ENCODE measurements at places on chromosomes 1 and 21.

- DNase-seq: no peak
These were observed 2.5 kb upstream of the ID3 start for GRCh38 chr1:23561813-23562100.

GRCh38 chr1:237961754-237962153 lies 71.0 kb upstream of the ZP4 start:
- DNase-seq: no peak

DNA sequence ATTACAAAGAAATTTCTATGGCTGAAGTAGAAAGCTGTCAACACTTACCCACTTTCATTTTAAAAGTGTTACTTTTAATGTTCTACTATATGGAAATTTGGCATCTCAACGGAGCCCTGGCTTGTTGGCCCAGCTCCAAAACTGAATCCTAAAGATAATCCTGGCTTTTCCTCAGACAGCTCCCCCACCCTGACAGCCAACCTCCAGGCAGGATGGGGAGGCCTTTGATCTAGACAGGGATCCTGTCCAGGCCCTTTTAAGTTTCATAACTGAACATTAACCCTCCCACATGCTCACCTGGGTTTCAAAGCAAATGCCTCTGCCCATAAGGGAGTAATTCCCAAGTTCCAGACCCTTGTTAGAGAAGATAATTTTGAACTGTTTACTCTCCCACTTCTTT lies 99.3 kb upstream of the RALGPS2 start:
- DNase-seq: peak; percentile 52

DNA sequence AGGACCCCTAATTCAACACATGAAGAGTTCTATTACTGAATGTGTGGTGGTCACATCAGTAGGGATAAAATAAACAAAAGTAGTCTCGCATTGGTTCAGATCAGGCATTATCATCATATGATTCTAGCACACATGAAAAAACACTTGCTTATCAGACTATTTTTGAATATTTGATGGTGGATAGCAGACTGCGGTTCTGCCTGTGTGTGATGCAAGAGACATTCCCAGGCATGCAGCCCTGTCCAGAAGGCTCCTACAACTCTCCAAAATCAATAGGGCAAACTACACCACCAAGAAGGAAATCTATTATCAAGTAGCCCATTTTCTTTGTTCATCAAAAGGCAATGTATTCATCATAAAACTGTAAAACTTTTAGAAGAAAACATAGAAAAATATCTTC lies 304.7 kb downstream of the DUSP10 start:
- no peak for DNase-seq

DNA sequence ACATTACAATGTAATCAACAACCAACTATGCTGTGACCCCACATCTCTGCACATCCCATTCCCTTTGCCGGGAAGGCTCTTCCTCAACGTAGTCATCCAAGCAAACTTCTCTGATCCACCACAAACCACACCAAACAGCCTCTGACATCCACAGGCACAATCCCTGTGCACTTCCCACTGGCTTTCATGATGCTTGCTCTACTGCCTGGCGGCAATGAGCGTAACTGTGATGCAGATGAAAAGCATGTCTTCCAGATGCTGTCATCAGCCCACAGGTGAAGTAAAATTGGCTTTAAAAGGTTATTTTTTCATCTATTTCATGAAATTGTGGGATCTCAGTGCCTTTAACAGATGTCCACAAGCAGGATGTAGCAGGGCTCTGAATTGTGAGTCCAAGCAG lies 635.2 kb downstream of the SMYD3 start:
- DNase-seq: no peak

- no peak for DNase-seq
These were observed 90.5 kb downstream of the EDEM3 start for GRCh38 chr1:184664042-184664660.

DNA sequence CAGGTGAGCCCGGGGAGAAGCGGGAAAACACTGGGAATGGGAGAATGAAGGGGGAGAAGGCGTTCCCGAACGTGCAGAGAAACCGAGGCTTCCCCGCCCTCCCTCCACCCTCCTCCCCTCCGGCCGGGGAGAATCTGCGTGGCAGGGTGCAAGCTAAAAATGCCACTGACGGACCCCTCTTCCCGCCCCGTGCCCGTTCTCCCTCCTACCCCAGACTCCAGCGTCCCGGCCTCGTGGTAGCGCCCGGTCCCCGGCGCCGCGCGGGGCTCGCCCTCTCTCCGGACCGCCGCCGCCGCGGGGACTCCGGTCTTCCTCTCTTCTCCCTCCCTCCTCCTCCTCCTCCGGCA lies 81.6 kb upstream of the AK4 start:
- peak; percentile 31 for DNase-seq

- no peak for DNase-seq
These were observed 231.9 kb downstream of the TRABD2B start for GRCh38 chr1:47765236-47765635.

DNA sequence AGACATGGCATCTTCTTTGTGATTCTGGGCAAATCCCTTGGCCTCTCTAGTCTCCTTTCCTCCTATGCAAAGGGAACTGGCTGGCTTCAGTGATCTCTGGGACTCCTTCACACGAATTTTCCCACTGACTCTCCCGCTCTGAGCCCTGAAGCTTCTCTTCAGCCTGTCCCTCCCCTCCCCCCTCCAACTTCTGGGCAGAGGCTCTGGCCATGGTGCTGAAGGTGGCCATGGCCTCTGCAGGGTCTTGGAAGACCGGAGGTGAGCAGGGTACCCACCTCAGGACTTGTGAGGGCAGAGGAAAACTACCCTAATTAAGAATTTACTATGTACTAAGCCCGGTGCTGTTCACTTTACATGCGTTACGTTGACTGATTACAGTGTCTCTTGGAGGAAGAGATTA lies 29.4 kb upstream of the POU3F1 start:
- no peak for DNase-seq

DNA sequence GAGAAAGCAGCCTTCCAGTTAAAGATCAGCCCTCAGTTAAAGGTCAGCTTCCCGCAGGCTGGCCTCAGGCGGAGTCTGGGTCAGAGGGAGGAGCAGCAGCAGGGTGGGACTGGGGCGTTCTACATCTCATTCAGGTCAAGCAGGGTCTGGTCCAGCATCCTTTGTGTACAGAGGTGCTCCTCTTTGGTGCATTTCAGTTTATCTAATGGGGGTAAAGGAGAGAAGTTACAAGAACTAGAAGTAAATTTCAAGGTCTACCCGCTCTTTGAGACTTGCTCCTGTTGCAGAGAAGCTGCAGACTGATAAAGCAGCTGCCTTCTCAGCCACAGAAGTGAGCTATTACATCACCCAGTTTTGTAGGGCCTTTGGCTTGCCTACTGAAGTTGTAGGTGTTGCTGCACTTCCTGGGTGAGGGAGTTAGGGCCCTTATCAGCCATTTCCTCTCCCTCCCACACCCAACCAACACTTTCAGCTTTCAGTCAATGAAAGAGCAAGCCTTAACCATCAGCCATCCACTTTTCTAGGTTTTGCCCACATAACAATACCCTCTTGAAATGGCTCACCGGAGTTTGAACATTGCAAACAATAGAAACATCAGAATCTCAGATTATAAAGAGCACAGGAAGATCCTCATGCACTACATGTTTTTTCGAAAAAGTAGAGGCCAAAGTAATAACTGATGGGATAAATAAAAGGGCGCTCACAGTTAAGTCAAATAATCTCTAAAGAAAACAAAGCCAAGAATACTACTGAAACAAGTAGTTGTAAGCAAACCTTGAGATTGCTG lies 2.8 kb upstream of the NUP210L start:
- no peak for DNase-seq

GRCh38 chr1:120178799-120179756 lies 2.8 kb upstream of the SEC22B start:
- no peak for DNase-seq

DNA sequence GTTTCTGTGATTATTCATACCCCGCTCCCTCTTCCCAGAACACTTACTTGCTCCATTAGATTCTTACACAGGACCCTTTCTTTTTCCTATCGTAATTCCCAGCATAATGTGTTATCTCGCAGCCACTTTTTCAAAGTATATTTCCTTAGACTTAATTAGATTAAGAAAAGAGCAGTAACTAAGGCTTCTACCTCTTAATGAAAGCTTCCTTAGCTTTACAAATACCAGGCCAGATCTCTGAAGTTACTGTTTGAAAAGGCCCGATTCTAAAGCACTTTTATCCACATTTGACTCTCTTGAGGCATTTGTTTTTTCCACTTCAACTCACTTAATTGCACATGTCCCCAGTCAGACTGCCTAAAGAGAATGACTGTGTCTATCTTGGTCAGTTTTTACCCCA lies 1264.3 kb upstream of the ADGRL2 start:
- DNase-seq: peak; percentile 2

- peak; percentile 96 for DNase-seq
These were observed at the start of gene TMEM183A for GRCh38 chr1:203006948-203007871. Gene TMEM183A (plus strand): TSS chr1:203007374. CDS start chr1:203007466, 92 bp downstream.

- no peak for DNase-seq
These were observed 34.7 kb downstream of the LRP8 start for GRCh38 chr1:53293123-53293522.

DNA sequence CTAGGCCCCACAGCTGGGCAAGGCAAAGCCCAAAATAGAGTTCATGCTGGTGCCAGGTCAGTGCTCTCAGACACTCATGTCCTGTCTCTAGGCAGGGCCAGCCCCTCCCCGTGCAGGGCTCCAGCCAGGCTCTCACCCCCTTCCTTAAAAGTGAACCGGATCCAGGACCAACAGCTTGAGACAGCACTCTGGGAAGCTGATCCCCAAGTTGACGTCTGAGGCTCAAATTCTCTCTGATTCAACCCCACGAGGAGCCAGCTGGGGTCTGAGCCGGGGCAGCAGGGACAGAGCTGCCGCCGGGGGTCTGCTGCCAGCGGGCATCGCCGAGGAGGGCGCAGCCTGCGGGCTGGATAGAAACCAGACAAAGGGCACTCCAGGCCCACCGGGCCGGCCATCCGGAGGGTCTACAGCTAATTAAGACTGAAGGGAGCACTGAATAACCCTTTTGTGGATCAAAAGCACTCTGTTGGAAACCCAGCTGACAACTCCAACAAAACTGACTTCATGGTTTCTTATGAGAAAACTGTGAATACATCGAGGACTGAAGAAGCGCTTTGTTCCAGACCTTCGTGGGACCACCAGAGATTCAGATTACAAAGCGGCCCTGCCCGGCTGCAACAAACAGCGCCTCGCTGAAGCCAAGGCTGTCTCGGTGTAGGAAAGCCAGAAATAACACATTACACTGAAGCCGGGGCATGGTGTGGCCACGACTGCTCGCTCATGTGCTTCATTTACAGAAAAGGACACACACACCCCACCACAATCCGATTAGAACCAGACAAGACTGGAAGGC lies 95.8 kb downstream of the PSMG1 start:
- no peak for DNase-seq

DNA sequence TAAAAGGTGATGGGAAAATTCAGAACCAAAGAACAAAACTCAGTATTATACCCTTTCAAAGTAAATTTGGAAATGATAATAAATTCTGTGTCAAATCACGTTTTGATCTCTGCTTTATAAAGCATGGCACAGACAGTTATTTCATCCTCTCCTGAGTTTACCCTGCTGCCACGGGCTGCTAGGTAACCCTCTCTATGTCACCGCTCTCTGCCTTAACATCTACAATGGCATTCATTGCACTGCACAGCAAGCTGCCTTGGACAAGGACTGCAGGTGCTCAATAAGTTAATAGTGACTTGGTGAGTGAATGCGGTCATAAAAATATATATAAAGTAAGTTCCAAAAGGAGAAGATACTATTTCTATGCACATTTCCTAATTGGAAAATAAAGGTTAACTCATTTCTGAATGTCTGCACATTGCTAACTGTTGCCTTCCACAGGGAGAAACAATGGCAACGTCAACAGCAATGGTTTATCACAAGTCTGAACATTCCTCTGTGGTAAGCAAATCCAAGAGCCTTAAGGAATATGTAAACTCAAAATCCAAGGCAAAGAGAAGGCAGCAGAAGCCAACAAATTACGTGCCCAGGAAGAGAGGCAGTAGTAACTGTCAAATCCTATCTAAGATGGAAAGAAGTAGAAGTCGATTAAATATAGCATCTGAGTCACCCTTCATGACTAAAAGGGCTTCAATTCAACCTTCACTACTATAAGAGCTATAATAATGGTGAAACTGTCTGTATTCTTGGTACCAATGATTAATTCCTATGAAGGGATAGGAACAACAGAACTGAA lies 19.4 kb downstream of the FYB2 start:
- DNase-seq: no peak

DNA sequence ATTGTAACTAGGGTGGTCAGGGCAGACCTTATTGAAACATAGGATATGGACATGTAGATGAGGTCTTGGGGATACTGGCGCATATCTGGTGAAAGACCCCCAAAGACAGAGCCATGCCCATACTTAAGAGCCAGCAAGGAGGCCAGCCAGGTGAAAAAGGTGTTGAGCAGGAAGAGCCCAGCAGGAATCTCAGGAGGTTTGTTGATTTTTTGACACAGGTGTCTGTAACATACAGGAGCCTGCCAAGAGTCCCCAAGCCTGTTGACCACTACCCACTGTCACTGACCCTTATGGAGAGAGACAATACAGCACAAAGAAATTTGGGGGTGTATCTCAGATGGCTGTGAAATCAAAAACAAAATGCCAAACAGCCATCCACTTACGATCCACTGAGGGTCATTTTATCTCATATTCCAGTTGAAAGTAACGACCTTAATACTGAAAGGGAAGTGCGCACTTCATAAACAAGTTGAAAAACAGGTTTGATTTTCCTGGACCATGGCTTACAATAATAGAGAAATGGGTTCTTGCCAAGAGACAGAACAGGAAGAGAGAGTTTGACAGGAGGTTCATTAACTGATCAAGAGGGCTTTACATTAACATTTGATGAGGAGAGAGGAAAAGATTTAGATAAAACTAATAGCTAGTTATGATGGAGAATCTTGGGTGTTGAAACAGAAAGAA lies 163.6 kb downstream of the GLUL start:
- DNase-seq: no peak

DNA sequence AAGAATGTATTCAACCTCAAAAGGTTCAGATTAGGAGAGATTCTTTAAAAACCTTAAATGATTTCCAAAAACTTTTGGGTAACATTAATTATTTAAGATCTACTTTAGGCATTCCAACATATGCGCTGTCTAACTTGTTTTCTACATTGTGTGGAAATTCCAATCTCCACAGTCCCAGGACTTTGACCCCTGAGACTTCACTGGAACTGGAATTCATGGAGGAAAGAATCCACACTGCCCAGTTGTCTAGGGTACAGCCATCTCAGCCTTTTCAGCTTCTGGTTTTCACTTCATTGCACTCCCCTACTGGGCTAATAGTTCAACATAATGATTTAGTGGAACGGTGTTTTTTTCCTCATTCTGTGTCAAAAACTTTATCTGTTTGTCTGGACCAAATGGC lies 161.5 kb downstream of the IER5 start:
- DNase-seq: no peak

DNA sequence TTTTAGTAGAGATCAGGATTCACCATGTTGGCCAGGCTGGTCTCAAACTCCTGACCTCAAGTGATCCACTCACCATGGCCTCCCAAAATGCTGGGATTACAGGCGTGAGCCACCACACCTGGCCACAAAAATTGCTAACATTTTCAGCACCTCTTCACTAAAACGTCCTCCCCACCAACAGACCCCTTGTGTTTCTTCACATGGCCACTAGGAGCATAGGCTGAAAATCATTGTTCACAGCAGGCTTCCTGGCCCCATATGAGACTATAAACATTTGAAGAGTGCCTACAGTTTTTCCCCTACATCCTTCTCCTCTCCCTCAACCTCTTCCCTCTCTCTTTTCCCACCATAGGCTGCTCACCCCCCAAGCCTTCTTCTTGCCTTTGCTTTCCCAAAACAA lies 28.0 kb upstream of the SFPQ start:
- DNase-seq: no peak

GRCh38 chr1:109248797-109249629 lies at the start of gene CELSR2:
Gene CELSR2 (plus strand): TSS chr1:109249539. CDS start chr1:109250080, 541 bp downstream.
- peak; percentile 80 for DNase-seq

GRCh38 chr1:179296356-179297104 lies 2.9 kb downstream of the SOAT1 start:
- no peak for DNase-seq

- no peak for DNase-seq
These were observed 95.1 kb downstream of the GPATCH2 start for GRCh38 chr1:217535601-217536377.
